NCI-H1417 treated with DMSO at 0.1 percent for 48 hours (cell line): ENCODE measurements at places on chromosomes 3 and 15.

GRCh38 chr3:161316006-161316689 is 55.2 kb downstream of the SPTSSB start:
- no peak for DNase-seq

DNA sequence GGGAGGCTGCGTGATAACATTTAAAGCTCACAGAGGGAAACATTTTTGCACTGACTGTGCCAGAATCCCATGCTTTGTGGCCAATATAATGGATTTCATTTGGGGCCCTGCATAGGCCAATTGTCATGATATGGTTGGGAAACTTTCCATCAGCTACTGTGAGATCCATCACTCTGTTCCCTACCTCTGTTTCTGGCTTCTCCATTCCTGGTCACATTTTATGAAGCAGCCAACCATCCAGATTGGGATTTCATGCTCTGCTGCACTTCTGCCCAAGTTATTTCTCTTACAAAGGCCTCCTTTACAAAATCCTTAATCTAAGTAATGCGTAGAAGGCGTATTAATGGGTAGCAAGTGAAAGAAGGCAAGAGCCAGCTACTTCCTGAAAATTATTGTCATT is 221.1 kb downstream of the LRTM1 start:
- DNase-seq: no peak

DNA sequence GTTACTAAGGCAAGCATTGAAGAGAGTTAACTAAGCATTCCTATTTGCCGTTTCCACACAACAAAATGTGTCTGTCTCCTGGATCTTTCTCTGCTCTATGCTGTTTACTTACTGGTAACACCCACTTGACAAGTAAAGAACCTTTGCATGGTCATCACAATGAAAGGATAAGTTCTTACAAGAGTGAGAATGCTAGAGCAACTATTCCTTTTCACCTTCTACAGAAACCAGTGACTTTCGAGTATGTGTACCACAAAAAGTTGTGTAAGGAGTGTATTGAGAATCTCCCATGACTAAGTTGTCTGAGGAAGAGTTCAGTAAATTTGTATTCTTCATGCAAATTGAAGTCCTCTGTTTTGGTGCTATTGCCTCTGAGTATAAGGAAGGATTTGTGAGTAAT is 10.8 kb downstream of the TIPARP start:
- no peak for DNase-seq

- no peak for DNase-seq
These were observed 20.6 kb downstream of the SNTN start for GRCh38 chr3:63673111-63673510.

DNA sequence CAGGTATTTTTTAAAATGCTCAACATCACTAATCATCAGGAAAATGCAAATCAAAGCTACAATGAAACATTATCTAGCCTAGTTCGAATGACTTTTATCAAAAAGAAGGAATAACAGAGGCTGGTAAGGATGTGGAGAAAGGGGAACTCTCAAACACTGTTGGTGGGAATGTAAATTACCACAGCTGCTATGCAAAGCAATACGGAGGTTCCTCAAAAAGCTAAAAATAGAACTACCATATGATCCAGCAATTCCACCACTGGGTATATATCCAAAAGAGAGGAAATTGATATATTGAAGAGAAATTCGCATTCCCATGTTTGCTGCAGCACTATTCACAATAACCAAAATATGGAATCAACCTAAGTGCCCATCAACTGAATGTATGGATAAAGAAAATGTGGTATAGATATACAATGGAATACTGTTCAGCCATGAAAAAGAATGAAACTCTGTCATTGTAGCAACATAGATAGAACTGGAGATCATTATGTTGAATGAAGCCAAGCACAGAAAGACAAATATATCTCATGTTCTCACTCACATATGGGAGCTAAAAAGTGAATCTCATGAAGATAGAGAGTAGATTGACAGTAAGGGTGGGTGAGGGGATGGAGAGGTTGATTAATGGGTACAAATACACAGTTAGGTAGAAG is 19.7 kb upstream of the CLN6 start:
- DNase-seq: no peak

DNA sequence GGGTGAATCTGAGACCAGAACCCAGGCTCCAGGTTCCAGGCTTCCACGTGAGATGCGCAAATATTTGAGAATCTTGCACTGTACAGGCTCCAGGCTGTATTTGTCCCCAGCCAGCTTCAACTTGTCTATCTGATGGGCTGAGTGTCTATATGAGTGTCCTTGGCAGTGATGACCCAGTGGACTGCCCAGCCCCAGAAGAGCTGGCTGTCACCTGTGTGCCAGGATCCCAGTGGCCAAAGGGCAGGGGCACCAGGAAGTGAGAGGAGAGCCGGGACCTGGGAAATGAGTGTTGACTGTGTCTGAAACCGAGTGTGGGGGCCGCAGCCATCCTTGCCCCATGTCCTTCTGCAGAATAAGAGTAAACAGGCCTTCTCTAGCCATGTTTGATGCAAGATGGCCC is 10.4 kb downstream of the FAH start:
- no peak for DNase-seq

DNA sequence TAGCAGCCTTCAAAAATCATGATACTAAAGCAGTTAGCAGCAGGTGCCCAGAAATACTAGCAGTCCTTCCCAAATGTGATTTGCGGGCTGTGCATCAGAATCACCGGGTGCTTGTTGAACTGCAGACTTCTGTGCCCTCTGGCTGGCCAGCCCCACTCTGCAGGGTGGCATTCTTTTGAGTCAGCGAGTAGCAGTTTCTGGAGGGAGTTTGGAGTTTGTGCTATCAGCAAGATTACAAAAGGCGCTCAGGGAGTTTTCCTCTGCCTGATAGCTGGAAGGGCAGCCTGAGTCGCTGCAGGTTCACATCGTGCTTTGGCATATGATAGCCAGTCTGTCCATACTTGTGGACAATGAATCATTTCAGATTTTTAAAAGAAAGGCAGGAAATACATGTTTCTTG is 57.6 kb downstream of the CLDN11 start:
- DNase-seq: no peak

- no peak for DNase-seq
These were observed 47.5 kb downstream of the ALDH1L1 start for GRCh38 chr3:126132751-126133511.

DNA sequence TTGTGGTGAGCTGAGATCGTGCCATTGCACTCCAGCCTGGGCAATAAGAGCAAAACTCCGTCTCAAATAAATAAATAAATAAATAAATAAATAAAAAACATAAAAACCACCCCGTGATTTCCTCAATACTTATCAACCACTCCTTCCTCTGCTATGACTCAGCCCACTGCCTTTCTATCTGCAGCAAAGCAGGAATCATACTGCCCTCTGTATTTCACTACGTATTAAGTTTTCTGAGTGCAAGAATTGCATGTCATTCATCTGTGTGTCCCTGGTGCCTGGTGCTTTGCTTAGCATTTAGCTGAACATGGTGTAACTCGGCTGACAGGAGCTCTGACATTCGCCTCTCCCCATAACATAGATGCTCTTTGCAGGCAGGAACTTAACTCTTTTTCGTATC is 7.1 kb downstream of the LSG1 start:
- no peak for DNase-seq

DNA sequence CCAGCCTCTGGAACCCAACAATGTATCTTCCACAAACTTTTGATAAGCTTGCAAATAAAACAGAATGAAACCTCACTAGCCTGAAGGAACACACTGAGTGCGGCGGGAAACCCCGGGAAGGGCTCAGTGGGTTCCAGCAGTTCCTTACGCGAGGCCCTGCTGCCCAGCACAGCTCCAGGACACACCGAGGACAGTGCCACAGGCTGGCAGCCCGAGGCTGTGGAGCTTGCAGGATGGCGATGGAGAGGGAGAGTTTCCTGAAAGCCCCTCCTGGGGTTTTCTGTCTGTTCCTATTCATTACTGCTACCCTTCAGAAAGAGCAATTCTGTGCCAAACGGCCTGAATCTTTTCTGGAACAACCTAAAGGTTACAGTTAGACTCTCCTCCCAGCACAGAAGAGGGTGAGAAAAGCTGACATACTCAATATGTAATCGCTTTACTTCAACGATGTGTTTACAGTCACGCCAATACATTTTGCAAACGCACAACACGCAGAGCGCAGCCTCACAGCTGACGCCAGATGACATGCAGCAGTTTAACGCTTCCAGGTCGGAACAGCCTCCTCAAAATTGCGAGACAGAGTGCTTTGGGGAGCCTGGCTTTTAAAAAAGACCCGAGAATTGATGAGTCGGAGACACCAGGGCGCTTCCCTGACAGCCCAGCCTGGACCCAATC is 57.1 kb upstream of the RPL32 start:
- no peak for DNase-seq

- DNase-seq: no peak
These were observed 117.7 kb downstream of the CD47 start for GRCh38 chr3:107973152-107973551.

DNA sequence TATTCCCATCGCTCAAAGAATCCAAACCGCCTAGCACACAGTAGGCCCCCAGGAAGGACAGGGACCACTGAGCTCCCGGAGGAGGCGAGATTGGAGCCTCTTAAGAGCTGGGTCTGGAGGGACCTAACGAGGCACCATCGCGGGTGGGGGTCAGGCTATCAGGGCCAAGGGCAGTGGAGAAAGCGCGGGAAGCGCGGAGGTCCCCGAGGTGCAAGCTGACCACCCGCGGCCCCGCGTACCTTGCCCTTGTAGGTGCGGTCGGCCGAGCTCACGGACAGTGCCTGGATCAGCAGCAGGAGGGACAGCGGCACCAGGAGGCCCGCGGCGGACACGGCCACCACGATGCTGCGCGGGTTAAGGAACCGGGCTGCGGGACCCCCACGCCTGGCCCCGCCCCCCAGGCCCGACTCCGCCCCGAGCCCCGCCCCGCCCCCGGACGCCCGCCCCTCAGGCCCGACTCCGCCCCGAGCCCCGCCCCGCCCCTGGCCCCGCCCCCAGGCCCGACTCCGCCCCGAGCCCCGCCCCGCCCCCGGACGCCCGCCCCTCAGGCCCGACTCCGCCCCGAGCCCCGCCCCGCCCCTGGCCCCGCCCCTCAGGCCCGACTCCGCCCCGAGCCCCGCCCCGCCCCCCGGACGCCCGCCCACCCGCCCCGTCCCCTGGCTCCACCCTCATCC is 3.9 kb downstream of the ZDHHC19 start:
- DNase-seq: no peak

DNA sequence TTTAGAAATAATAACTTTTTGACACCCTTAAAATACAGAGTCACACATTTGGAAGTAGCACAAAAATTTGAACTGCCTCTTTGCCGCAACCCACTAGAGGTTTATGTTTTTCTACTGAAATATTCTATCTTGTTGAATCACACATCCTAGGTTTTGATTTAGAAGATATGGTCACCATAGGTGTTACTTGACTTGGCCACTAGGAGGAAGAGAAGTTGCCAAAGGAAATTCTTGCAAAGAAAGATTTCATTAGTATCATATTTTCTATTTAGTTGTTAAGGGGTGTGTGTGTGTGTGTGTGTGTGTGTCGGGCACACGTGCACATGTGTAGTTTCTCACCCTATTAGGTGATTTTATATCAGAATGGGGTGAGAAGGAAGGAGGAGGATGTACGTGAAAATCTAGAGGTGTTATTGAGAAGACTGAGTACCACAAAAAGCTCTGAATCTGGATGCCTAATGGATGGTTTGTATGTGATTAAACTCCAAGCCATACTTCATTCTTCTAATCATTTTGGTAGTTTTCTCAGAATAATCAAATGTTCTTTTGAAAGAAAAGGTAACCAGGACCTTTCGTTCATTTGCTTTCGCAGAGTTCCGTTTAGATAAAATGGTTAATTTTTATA is 31.5 kb downstream of the ZFAND6 start:
- DNase-seq: no peak

DNA sequence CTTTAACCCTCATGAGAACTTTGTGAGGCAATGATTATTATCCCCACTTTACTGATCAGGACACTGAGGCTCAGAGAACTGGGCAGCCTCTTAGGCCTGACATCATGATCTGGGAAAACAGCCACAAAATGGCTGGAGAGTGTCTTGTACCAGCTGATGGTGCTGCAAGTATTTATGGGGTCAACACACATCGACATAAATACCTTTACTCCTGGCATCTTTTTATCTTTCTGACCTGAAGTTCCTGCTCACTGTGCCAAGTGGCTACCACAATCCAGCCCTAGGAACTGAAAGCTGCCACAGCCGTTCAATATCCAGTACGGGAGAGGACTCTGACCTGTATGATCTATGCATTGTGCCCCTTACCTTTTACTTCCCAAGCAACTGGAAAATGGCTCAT is 29.2 kb upstream of the MUC13 start:
- no peak for DNase-seq

DNA sequence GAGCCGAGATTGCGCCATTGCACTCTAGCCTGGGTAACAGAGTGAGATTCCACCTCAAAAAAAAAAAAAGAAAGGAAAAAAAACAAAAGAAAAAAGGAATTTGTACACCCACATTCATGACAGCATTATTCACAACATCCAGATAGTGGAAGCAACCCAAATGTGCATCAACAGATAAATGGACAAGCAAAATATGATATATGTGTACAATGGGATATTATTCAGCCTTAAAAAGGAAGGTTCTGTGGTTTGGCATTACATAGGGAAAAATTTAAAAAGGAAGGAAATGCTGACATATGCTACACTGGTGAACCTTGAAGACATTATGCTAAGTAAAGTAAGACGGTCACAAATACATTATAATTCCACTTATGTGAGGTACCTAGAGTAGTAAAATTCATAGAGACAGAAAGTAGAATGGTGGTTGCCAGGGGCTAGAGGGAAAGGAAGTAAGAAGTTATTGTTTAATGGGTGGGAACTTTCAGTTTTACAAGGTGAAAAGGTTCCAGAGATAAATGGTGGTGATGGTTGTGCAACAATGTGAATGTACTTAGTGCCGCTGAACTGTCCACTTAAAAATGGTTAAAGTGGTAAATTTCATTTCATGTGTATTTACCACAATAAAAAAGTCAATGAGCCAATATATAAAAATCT is 118.5 kb downstream of the MYLK start:
- DNase-seq: no peak

DNA sequence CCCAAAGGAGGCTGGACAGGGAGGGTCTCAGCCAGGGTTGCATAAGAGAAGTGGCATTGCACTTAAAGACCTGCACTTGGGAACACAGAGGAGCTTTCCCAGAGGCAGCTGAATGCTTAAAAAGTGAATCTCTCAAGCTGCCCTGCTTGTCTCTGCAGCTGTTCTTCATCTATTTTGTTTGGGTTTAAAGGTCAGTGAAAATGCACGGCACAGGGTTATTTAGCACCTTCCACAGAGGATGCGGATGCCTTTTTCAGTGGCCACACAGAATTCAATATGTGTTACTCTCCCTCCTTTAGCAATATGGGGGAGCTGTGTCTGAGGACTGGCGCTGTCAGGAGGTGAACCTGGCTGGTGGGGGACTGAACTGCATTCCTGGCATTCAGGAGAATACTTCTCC is 22.7 kb upstream of the CTNNB1 start:
- no peak for DNase-seq
